ENCODE measurements at places on chromosomes 6 and 20.
A peak's percentile ranks its signal among the peaks of the same experiment; 100 is the strongest.

DNA sequence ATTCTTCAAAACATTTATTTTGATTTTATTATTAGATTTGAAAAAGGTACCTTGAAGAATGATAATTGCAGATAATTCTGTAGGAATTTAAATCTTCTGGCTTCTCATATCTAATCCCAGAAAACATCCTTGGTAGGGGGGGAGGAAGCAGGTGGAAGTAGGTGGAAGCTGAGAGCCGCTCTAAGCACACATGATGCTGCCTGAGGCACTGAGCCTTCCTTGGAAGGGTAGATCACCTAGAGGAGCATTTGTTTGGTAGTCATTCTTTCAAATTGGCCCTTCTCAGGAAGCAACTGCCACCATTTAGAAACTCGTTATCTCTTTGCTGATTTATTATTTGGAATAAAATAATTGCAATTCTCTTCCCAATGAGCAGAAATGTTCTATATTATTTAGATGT lies 623.3 kb downstream of the CD109 start:
- no peak for DNase-seq

- no peak for DNase-seq
Measured at GRCh38 chr6:45807311-45808041, 208.2 kb downstream of the CLIC5 start.

- DNase-seq: no peak
Measured at GRCh38 chr6:74134327-74134726, 438.3 kb downstream of the CD109 start.

DNA sequence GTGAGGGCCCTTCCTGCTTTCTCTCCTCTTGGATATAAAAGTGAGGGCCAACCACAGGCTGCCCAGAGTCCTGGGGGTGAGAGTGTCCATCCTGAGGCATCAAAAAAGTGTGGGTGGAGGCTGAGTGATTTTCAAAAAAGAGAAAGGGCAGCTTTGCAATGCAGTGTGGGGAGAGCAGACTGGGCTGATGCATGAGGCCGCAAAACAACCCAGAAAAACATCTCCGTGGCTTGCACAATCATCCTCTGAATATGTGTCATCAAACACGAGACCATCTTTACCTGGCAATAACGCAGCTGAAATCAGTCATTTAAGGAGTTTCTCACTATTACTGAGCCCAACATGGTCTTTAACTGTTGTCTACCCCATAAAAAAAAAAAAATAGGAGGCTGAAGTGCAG lies 191.2 kb upstream of the SOX4 start:
- DNase-seq: no peak

- peak; percentile 85 for DNase-seq
Measured at GRCh38 chr6:5084781-5085647, at the start of gene PPP1R3G. PPP1R3G (plus strand) TSS chr6:5085341; CDS start chr6:5085486, 145 bp downstream.

- DNase-seq: peak; percentile 40
Measured at GRCh38 chr6:5540370-5540769, 279.1 kb downstream of the FARS2 start.

DNA sequence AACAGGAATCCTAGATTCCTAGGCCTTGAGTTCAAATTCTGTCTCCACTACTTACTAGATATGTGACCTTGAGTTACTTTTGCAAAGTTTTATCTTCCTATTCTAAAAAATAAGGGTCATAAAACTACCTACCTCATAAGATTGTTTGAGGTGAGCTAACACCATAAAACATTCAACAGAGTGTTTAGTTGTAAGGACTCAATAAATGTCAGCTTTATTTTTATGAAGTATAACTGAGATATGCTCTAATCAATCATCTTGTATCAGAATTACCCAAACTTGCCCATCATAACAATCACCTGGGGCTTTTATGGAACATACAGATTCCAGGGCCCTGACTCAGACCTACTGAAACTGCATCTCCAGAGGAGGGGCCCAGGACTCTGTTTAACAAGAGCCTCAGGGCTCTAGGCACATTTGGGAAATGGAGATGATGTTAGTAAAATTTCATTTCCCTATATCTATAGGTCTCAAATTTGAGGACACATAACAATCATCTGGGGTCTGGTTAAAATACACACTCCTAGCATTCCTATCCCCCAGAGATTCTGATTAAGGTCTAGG lies 35.5 kb upstream of the MRAP2 start:
- no peak for DNase-seq

DNA sequence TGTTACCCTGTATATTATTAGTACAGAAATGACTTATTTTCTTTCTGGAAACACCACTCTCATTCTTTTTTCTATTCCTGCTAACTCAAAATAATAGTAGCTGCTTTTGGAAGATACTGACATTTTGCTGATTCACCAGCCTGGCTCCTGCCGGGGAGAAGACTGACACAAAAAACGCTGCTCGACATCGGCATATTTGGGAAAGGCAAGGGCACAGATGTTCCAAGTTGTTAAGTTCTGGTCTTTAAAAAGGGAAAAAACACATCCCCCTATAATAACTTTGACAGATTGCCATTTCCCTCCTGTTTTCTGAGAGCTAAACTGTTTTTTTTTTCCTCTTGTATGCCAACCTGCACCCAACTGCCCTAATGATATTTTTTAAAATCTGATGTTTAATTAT lies 55.4 kb downstream of the CTNNBL1 start:
- no peak for DNase-seq

DNA sequence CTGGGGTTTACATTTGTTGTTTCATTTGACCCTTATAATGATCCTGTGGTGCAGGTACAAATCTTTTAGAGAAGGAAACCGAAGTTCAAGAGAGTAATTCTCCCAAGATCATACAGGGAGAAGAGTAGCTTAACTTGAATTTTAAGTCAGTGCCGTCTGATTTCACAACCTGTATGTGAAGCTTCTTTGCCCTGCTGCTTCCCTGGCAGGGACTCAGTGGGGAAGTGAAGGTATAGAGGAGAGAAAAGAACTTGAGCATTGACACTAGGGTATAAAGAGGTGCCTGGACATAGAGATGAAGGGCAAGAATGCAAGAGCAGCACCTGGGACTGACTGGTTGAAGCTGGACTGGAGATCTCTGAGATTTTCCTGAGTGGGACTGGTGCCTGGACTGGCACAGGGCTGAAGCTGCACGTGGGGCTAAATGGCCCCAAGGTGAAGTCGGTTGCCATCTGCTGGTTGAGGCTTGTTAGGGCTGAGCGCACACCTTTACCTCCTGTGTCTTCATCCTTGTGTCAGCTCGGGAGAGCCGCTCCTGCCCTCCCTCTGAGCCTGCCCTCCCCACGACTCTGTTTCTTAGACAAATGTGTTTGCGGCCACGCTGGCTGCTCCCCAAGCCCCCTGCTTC lies 41.8 kb downstream of the FARS2 start:
- no peak for DNase-seq

- DNase-seq: no peak
Measured at GRCh38 chr6:145621776-145622175, 113.5 kb downstream of the EPM2A start.

- DNase-seq: no peak
Measured at GRCh38 chr6:152661776-152662175, 24.6 kb upstream of the SYNE1 start.

GRCh38 chr6:99014061-99014460 lies 66.3 kb upstream of the FBXL4 start:
- DNase-seq: no peak

- no peak for DNase-seq
Measured at GRCh38 chr6:150207931-150208570, 65.2 kb downstream of the PPP1R14C start.

DNA sequence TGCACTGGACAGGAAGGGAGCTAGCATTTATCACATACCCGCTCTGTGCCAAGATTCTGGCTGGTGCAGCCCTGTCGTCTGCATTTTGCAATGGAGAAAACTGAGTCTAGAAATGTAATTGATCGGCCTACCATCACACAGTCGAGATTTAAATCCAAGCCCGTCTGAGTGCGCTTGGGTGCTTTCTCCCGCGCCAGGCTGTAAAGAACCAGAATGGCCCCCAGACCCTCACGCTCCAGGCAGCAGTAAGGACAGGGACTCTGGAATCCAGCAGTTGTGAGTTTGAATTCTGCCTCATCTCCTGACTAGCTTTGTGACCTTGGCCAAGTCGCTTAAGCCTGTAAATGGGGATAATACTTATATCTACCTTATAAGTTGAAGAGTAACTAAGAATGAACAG lies 10.8 kb downstream of the DYNLRB1 start:
- DNase-seq: no peak

GRCh38 chr6:167739721-167740475 lies 86.8 kb upstream of the AFDN start:
- DNase-seq: no peak

DNA sequence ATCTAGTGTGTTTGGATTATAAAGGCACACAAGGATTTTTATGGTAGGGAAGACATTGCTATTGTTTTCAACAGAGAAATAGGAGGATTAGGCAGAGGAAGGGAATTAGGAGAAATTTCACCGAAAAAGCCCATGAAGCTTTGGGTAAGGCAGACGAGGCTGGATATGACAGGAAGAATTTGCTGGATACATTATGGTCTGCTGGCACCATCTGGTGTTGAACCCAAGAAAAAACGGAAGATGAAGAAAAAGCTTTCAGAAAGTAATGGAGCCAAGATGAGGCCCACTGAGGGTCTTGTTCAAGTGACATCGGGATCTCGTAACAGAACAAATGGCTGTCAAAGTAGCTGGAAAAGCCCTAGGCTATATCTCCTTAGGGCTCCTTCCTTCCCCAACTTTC lies 56.5 kb downstream of the OR2J2 start:
- DNase-seq: no peak

DNA sequence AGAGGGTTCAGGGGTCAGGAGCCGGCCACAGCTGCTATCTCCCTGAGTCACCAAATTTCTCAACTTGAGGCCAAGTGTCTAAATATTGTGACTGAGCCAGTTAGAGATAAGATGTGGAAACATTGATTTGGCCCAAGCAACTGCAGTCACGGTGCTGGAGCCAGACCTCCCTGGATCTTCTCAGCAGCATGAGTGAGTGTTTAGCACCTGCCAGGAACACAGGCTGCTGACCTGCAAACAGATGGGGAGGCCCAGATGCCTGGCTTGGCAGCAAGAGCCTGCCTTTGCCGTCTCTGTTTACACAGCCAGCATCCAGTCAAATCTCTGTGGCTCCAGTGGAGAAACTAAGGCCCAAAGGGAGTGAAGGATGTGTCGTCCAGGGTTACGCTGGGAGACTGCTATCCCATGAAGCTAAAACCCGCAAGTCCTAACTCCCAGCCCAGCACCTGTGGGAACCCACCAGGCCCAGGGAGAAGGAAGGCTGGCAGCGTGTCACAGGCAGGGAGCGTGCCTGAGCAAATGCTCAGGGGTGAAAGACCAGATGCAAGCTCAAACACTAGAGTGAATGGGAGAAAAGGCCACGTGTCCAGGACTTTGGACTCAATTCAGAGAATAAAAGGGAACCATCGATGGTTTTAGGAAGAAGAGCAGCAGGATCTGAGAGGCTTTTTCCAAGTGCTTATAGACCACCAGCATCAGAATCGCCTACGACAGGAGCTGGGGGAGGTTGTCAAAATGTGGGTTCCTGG lies 15.9 kb upstream of the PTGIS start:
- DNase-seq: peak; percentile 96

GRCh38 chr6:158817728-158818580 lies 1.2 kb downstream of the EZR start:
- DNase-seq: peak; percentile 83

DNA sequence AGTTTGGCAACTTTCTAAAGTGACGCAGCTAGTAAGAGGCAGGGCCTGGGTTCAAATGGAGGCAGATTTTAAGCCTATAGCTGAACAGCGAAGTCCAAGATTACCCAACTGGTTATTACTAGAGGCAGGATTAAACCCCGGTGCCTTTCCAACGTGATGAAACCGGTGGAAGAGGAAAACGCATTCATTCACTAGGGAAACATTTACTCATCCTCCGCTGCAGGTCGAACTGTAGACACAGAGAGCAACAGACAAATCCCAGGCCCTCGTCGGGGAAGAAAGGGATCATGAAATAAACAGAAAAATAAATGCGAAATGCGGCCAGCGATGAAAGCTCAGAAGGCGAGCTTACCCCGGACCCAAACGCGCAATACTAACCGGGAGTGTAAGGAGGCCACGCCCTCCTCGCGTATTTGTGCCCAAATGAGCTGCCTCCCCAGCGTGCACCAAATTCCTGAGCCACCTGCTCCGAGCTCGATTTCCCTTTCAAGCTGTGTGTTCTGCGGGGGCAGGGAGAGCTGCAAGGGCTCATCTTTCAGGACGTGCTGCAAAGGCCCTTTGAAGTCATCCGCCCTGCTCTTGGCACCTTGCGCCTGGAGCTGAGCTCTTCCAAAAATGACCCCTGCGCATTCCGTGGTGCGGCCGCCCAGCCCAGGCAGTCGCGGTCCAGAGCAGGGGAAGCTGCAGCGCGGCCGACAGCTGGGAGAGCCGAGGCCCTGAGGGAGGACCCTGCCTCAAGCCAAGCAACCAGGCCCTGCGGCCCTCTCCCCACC lies 46.9 kb downstream of the PDYN start:
- DNase-seq: peak; percentile 89

DNA sequence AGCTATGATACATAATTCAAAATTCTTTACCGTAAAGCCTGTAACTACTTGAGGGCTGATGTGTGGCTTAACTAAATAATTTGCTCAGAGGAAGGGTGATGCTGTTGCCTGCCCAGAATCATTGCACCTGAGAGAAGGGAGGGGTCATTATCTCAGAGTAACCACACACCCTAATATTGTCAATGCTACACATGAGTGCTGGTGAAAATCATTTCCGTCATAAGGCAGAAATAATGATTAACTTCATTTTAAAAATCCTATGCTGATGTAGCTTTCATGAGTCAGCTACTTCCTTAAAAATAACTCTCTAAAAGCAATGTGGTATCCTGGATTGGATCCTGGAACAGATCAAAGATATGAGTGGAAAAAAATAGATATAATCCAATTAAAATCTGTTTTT lies 146.4 kb upstream of the FAM83B start:
- no peak for DNase-seq

- no peak for DNase-seq
Measured at GRCh38 chr6:49299279-49299678, 163.8 kb downstream of the MMUT start.

- peak; percentile 100 for DNase-seq
Measured at GRCh38 chr6:33248932-33249731, 22.5 kb downstream of the VPS52 start.

GRCh38 chr6:53603386-53604116 lies 58.6 kb upstream of the GCLC start:
- DNase-seq: no peak

DNA sequence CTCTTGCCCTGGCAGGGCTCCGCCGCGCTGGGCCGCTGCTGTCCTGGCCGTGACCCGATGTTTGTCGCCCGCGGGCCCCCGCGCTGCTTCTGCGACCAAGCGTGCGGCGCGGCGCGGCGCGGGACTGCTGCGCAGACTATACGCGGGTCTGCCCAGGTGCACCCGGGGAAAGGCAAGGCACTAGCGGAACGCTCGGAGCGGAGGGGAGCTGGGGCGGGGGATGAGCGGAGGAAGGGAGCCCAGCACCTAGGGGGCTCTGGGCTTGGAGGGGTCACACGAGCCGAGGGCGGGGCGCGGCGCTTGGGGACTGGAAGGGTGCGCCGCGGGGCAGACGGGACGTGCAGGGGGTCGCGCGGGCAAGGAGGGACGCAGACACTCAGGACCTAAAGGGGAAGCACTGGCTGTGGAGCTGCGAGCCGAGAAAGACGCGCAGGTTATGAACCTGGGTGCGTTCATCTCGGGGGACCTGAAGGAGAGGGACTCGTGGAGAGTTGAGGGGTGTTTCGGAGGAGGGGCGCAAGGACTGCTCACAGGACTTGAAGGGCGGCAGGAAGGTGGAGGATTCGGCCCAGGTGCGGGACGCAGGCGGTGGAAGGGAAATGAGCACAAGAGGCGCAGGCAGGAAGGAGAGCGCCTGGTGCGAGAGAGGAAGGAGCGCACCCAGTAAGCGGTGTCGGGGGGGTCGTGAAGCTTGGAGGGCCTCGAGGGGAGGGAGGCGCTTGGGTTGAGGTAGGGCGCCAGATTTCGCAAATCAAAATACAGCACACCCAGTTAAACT lies 40.8 kb upstream of the ZNFX1 start:
- no peak for DNase-seq

Data from muscle of leg (tissue), 16 donors.